ENCODE measurements at places on chromosomes 12 and 14. TPM values are rescaled to one million over a fixed set of nuclear protein-coding genes. Genes with fewer than 3 reads are reported as not detected.
A peak's percentile ranks its signal among the peaks of the same experiment; 100 is the strongest.

GRCh38 chr14:35235840-35236239 lies 56.3 kb upstream of the PSMA6 start:
- no peaks in the 10 kb centered on the region for H3K27me3 ChIP-seq
- no peaks in the 10 kb centered on the region for H3K36me3 ChIP-seq
- H3K4me3 ChIP-seq: no peak overlapping the region
- DNase-seq: no peak
- no peak overlapping the region for H3K27ac ChIP-seq

DNA sequence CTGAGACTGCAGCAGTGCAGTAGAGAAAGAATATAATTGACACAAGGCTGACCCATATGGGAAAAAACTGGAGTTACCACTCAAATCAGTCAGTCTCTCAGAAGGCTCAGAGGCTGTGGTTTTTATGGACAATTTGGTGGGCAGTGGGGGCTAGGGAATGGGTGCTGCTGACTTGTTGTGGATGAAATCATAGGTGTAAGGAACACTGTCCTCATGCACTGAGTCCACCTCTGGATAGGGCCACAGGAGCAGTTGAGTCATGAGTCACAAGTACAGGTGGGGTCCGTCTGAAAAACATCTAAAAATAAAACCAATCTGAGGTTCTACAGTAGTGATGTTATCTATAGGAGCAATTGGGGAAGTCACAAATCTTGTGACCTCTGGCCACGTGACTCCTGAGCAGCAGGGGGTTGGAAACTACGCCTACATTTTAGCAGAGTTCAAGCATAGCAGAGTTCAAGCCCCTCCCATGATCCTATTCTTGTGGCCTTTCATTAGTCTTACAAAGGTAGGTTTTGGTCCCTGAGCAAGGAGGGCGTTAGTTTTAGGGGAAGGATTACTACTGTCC lies 18.1 kb upstream of the SGPP1 start:
- H3K27me3 ChIP-seq: no peaks in the 10 kb centered on the region
- no peaks in the 10 kb centered on the region for H3K4me1 ChIP-seq
- no peak overlapping the region for H3K27ac ChIP-seq
- H3K4me3 ChIP-seq: no peak overlapping the region
- no peaks in the 10 kb centered on the region for H3K36me3 ChIP-seq

DNA sequence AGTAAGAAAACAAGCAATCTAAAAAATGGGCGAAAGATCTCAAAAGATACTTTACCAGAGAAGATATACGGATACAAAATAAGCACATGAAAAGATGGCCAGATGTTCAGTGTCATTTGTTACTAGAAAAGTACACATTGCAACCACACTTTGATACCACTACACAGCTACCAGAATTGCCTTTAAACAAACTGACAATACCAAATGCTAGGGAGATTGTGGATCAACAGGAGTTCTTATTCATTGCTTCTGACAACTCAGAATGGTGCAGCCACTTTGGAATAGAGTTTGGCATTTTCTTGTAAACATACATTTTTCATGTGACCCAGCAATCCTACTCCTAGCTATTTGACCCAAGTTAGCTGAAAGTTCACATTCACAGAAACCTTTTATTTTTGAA lies 136.3 kb downstream of the FUT8 start:
- no peaks in the 10 kb centered on the region for H3K4me1 ChIP-seq
- DNase-seq: no peak
- no peaks in the 10 kb centered on the region for H3K27me3 ChIP-seq

DNA sequence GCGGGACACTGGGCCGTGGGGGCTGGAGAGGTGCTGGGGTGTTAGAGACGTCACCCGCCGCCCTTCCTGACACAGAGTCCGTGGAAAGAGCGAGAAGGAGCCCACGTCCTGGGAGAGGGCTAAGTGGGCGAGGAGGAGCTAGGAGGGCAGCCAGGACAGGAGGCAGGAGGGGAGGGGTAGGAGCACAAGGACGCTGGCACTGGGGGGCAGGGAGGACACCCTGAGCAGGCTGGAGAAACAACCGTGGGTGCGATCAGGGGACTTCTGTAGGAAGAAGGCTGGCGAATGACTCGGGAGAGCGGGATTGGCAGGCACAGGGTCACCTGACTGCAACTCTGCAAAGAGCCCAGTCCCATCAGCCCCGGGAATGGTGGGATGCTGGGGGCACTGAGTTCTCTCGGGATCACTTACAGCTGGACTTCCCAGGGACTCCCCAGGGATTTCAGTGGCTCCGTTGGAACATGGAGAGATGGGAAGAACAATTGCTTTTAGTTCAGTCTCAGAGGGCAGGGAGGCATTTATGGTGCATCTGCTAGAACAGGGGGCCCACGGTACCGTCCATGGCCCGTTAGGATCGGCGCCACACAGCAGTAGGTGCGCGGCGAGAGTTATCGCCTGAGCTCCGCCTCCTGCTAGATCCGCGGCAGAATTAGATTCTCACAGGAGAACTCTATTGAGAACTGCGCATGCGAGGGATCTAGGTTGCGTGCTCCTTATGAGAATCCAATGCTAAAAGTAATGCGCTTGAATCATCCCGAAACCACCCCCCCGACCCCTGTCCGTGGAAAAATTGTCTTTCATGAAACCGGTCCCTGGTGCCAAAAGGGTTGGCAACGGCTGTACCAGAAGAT lies 24.3 kb downstream of the UBR7 start:
- no peaks in the 10 kb centered on the region for H3K4me1 ChIP-seq
- no peak overlapping the region for H3K27ac ChIP-seq
- H3K36me3 ChIP-seq: peaks cover 31% of the 10 kb centered on the region
- no peak for DNase-seq
- peak overlapping the region; percentile 61 for H3K4me3 ChIP-seq

DNA sequence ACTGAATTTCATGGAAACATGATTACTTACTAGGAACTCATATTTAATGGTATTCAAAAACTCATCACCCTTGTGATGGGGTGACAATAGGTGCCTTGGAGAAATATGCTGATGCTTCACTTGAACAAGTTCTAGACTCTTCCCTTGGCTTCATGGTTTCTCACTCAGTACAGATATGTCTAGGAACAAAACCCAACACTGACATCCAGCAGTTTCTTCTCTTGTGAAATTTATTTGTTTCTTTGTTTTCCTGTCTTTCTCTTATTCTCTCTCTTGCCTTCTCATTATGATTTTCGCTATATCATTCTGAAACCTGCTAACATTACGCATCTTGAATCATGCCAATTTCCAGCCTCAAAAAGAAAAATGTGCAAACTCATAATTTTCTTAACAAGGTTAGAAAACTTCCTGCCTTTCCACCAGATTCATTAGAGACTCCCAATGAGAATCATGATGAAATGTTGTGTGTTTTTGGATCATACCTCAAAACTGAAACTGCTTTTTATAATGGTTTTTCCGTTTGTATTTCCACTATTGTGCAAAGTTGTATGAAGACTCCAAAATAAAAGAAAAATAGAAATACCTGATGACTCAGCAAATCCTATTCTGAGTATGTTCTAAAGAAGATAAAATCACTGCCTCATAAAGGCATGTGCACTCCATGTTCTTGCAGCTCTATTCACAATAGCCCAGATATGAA lies 1021.5 kb downstream of the TMEM121 start:
- H3K27me3 ChIP-seq: no peaks in the 10 kb centered on the region
- no peak overlapping the region for H3K27ac ChIP-seq
- no peak for DNase-seq
- no peaks in the 10 kb centered on the region for H3K4me1 ChIP-seq
- H3K4me3 ChIP-seq: no peak overlapping the region

DNA sequence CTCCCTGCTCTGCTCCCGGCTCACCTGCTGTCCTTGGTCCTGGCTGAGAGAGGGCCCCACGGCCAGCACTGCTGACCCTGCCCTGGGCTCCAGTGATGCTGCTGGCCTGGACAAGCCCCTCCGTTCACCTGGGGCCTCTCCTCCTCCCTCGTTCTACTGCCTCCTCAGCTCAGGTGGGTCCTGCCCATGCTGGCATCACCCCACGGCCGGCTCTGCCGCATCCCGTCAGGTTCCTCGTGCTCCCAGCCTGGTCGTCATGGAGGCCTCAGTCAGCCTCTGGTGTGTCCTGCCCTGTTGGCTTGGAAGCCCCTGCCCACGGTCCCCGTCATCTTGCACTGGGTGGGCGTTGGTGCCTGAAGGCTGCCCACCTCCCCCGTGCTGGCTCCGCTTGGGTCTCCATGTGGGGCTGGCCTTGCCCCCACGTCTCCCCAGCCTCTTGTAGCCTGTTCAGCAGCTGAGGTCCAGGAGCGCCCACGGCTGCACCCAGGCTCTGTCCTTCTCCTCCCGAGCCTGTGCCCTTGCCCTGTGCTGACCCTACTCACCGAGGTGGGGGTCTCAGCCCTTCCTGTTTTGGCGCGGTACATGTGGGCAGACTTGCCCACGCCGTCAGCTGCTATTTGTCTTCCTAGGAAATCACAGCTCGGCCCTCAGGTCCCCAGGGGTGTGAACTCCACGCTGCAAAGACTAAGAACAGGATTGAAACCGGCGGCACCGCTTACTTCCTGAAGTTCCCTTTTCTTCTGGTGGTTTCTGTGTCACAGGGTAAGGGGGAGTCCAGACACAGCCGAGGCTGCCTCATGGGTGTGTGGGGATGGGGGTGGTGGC lies 121.6 kb downstream of the TMEM121 start:
- no peak overlapping the region for H3K27ac ChIP-seq
- H3K36me3 ChIP-seq: no peaks in the 10 kb centered on the region
- H3K27me3 ChIP-seq: no peaks in the 10 kb centered on the region
- no peak overlapping the region for H3K4me3 ChIP-seq
- H3K4me1 ChIP-seq: no peaks in the 10 kb centered on the region
- DNase-seq: no peak

DNA sequence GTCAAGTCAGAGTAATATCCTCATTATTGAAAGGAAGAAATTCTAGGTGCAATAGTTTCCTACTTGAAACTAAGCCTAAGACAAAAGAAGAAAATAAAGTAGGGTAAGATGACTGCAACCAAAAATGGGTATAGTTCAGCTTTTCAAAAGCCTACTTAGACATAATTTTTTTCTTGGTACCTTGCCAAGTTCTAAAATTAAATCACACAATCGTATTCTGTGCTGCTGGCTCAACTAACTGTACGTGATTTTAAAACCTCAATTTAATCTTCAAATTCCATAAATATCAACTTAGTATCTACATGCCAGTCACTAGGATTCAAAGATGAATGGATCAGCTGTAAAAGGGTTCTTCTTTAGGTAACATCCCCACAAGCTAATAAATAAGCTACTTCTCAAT lies 56.9 kb downstream of the SCAF11 start:
- H3K27ac ChIP-seq: no peak overlapping the region
- H3K4me3 ChIP-seq: no peak overlapping the region
- peaks cover 3% of the 10 kb centered on the region for H3K36me3 ChIP-seq
- no peaks in the 10 kb centered on the region for H3K27me3 ChIP-seq
- peaks cover 7% of the 10 kb centered on the region for H3K4me1 ChIP-seq
- no peak for DNase-seq

- no peak for DNase-seq
- no peaks in the 10 kb centered on the region for H3K36me3 ChIP-seq
- no peak overlapping the region for H3K4me3 ChIP-seq
These were observed 34.7 kb downstream of the KCNA5 start for GRCh38 chr12:5078423-5078822.

DNA sequence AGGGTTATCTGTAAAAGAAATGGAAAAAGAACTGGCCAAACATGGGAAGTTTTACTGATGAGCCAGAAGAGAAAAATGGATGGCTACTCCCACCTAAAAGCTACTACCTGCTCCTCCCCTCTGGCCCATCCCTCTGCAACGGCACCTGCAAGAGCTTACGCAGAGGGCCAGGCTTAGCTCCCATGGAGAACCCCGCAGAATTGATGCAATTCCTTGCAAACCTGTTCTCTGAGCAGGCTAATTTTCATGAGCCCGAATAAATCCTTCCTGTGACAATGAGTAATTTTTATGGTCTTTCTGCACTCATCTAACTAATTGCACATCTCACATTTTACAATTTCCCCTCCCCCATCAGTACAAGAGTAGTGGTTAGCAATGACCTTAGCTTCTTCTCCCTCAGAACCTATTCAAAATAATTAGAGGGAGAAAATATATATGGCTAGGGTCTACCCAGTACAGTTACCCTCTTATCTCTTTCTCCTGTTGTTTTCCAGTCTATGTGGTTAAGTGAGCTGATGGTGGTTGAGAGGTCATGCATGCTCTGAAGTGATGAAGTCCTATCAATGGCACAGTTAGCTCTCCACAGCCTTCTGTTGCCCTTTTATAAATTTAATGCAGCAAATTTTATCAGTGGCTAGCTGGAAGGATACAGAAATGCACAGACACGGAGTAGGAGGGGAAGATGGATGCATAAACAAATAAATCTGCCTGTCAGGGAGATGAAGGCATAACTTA lies 67.7 kb upstream of the NTF3 start:
- H3K4me3 ChIP-seq: no peak overlapping the region
- H3K4me1 ChIP-seq: no peaks in the 10 kb centered on the region

DNA sequence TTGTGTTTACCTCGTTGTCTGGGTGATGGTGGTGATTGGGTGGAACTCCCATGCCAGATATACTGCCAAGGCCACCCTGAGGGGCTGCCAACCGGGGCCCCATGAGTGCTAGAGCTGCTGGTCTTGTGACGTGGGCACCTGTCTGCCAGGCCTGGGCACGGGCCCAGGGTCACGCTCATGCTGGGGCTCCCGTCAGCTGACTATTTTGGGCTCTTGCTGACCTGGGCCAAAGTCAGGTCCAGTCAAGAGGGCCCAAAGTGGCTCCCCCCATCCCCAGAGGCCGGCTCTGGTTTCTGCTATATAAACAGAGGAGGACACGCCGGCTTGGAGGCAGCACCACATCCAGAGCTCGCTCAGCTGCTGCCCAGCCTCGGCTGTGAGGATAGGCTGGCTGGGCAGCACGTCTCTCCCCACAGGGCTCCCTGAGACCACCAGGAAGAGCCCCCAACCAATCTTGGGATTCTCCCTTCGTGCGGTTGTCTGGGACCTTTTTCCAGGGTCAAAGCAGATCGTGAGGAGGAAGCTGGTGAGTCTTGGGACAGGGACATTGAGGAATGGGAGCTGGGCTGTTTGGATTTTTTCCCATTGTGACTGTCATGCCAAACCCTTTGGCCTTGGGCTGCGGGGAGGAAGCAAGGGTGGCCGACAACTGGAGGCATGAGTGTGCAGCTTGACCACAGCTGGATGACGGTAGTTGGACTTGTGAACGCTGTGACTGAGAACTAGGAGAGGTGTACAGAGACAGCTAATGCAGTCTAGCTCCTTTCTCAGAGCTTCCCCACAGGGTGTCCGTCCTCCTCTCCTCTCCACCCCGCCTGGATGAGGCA lies 7.6 kb upstream of the NR4A1 start:
- H3K36me3 ChIP-seq: no peaks in the 10 kb centered on the region
- peaks cover 55% of the 10 kb centered on the region for H3K4me1 ChIP-seq
- peak overlapping the region; percentile 93 for H3K27ac ChIP-seq
- peak overlapping the region; percentile 61 for H3K4me3 ChIP-seq

Gene TROAP
- not detected for total RNA-seq

Gene DAO
- not detected for total RNA-seq

Gene USP5
- total RNA-seq: 123 TPM

Gene INHBE
- 0.57 TPM for total RNA-seq

All from psoas muscle (tissue), 8 donors.